ENCODE measurements at places on chromosomes 2 and 18.

DNA sequence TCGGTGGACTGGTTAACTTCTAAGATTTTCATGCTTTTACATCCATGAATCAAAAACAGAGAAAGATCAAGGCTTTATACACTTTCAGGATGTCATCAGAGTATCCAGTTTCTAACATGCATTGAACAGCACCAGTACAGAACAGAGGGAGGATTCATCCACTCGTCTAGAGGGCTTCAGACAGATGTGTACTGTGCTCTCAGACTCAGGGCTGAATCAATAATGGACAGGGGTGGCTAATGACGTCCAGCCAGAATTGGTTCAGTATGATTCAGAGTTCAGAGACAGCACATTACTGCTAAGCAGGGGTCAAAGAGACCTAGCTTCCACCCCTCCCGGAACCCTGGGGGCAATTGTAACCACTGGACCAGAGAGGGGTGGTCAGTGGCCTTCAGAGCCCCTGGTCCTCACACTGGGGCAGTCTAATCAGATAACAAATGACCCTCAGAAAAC lies 37.3 kb downstream of the RNU4ATAC start:
- DNase-seq: no peak

GRCh38 chr2:109174626-109175349 lies 45.8 kb downstream of the SH3RF3 start:
- DNase-seq: no peak

- no peak for DNase-seq
Observed at GRCh38 chr2:119434664-119435063, 3.0 kb downstream of the TMEM37 start.

GRCh38 chr2:62264186-62264585 lies 68.3 kb downstream of the B3GNT2 start:
- DNase-seq: no peak

GRCh38 chr18:31077878-31078277 lies 24.3 kb downstream of the DSC2 start:
- no peak for DNase-seq

DNA sequence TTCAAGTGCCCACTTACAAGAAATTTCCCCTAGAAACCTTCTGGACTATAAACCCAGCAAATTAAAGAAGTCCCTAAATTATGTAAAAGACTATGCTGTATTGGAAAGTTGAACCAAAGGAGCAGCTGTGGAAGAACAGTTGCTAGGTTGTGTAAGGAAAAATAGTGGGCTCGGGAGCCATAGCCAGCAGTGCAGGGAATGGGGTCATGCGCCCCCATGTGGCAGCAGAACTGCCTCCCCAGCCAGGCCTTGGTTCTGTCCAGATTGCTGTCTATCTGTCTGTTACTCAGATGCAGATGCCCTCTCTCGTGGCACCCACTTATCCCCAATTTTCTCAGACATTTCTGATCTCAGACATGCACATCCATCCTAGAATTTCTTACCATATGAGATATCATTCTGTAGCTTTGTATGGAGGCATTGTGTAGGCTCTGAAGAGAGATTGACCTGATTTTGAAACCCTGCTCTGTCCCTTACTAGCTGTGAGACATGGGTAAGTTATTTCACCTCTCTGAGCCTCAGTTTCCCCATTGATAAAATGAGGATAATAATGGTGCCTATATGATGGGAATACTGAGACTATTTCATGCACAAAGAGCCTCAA lies 258.3 kb downstream of the SS18 start:
- peak; percentile 78 for DNase-seq

- DNase-seq: peak; percentile 48
Observed at GRCh38 chr2:24421668-24422067, 61.3 kb upstream of the ITSN2 start.

GRCh38 chr2:68284896-68285295 lies 32.6 kb upstream of the PPP3R1 start:
- DNase-seq: peak; percentile 63

DNA sequence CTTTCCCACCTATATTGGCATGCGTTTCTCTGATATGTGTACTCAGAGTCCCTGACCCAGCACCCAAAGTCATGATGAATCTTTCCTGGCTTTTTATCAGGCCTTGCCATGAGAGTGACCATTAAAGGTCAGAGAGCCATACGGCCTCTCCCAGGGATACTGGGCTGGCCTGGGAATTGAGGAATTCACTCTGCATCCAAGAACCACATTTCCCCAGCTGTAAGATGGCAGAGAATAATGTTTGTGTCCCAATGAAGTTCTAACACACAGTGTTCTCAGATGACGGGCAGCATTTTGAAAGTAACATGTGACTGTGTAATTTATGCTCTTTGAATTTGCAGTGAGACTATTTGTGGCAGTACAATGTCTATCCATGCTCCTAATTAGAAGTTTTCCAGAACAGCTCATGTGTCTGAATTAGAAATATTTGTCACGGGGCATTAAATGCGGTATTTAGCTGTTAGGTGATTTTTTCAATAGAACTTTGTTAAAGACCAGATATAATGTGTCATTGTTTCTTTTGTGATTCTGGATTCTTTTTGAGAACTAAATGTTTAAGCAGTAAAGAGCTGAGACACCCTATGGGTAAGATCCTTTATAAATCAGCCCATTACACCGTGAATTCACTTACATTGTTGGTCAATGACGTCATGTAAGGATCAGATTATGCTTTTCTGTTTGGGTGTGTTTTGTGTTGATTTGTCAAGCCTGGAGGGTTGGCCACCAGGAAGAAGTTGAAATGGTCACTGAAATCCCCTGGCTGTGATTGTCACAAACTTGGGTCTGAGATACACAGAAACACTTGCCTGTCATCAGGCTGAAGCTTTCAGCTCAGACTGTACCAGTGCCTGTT lies 7.3 kb upstream of the SLC3A1 start:
- peak; percentile 43 for DNase-seq

GRCh38 chr18:13216711-13217465 lies 1.7 kb upstream of the LDLRAD4 start:
- peak; percentile 32 for DNase-seq

GRCh38 chr2:145654746-145655145 lies 1134.8 kb upstream of the ZEB2 start:
- DNase-seq: no peak

DNA sequence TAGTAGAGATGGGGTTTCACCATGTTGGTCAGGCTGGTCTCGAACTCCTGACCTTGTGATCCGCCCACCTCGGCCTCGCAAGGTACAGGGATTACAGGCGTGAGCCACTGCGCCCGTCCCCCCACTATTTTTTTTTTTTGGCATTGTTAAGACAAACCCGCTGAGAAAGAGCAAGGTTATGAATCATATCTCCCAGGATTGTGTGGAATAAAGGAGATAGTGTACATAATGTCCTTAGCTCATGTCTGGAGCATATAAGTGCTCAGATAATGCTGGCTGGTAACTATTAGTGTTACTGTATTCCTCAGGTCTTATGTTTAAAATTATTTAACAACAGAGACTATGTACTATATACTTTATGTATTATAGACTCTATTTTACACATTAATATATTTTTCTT lies 36.0 kb downstream of the TTC27 start:
- DNase-seq: no peak

DNA sequence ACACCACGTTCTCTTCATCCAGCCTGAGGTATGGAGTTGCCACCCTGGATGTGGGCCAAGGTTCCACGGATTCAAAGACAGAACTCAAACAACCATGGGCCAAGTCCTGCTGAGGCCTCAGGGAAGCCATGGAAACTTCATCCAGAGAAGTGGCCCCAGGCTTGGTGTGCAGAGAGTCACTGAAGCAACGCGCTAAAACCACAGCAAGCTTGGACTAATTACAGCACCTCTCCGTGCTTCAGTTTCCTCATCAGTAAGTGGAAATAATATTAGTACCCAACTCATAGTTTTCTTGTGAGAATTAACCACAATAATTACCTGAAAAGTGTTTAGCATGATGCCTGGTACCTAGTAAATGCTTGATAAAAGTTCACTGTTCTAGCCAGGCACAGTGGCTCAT lies 19.2 kb upstream of the AP1S3 start:
- DNase-seq: no peak

DNA sequence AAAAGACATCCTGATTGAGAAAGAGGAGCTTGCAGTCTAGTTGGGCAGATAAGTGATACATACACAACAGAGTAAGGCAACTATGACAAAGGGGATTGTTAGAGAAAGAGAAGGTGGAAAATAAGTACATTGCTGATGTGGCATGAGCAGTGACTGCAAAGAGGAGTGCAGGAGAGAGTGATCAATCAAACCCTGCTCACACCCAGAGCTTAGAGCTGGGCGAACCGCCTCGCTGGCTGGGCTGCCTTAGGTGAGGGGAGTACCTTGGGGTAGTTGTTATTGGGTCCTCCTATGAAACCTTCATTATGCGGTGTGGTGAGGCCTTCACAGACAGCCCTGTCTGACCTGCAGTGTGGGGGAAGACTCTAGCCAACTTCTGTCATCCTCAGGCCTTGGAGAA lies 161.7 kb downstream of the FHOD3 start:
- DNase-seq: no peak

- no peak for DNase-seq
Observed at GRCh38 chr2:207711750-207712530, 500 bp downstream of the CCNYL1 start.

DNA sequence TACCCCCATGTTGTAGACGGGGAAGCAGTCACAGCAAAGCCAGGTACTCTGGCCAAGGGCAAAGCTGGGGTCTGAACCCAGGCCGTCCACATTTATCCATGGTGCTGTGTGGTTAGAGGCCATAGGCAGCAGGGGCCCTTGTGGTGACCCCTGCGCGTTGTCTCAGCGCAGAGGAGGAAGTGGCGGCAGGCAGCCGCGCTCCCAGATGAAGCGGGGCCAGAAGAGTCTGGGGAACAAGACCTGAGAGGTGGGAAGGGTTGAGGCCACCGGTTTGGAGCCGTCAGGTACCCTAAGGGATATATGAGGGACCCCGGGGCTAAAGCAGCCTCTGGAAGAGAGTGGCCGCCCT lies 770 bp downstream of the ZNF396 start:
- DNase-seq: no peak

DNA sequence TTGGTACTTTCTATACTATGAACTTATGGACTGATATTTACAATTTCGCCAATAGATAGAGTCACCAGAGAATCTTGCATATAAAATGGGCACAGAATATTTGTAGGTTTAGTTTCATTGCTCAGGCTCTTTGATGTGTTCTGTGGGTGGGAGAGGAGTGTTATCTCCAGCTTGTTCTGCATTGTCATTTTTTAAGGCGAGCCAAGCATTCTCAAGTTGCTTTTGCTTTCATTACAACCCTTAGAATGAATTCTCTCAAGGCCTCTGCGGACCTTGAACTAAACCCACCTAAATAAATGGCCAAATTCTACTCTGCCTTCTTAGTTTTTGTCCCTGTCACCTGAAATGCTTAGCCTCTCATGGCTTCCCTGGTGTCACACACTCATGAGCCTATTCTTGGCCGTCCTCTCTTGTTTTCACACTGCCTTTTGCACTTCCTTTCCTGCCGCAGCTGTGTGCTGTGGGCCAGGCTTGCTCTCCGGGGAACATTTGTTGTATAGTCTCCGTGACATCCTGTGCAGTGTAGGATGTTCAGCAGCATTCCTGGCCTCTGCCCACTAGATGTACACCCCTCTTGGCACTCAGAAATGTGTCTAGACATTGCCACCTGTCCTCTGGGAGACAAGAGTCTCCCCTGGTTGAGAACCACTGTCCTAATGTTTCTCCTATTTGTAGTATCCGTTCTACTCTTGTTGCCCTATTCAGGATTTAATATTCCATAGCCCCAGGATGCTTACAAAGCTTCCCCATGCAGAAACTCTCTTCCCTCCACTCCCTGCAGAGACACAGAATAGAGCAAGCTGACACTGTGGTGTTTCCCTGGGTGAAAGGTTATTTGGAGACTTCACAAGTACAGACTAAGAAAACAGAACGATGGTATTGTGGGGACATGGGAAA lies 255.6 kb downstream of the PTPRM start:
- DNase-seq: no peak

DNA sequence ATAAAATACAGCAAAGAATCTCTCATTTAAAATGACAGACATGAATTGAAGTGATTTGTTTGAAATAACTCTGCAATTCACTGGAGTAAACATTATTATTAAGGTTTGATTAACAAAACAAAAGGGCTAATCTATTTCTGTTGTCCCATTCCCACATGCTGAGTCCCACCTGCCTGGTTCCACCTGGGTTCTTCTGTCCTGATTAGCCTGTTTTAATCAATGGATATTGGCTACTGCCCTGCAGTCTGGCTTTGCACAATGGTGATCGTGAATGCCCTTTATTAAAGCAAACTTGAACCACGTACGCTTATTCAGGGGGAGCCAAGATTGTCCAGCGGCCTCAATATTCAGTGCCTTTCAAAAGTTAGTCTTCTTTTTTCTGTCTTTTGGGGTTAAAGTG lies 72.8 kb upstream of the CDH19 start:
- DNase-seq: no peak

GRCh38 chr2:15122915-15123314 lies 438.2 kb downstream of the NBAS start:
- peak; percentile 23 for DNase-seq

DNA sequence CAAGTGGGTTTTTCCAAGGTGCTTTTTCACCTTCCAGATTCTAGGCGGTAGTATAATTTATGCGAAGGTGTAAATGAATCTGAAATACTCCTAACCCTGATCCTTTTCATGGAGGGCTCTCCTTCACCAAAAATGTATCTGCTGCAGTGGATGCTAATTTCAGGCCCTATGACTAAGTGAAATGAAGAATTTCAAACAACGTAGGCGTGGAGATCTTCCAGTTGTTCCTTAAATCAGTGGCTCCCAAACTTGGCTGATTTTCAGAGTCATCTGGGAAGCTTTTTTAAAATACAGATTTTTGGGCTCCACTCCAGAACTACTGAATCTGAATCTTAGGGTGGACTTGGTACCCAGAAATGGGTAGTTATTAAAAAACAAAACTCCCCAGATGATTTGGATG lies 5.5 kb downstream of the GCKR start:
- no peak for DNase-seq

- DNase-seq: no peak
Observed at GRCh38 chr2:69307579-69308064, 79.4 kb downstream of the GFPT1 start.

DNA sequence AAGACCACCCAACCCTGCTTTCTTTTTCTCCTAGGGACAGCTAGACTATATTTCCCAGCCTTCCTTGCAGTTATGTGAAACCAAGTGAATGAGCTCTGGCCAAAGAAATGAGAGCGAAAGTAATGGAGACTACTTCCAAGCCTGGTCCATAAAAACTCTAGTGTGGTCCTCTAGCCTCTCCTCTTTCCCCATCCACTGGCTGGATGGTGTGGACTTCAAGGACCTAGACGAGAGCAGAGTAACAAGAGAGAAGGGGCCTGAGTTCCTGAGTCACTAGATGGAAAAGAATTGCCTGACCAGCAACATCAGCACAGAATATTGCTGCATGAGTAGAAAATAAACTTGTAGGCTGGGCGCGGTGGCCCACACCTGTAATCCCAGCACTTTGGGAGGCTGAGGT lies 2.9 kb upstream of the TMSB10 start:
- DNase-seq: no peak

All from fibroblast of skin of abdomen (primary cell).